ENCODE measurements at places on chromosomes 3 and 15.

- no peak for DNase-seq
These were observed 15.0 kb upstream of the FAM174B start for GRCh38 chr15:92670621-92671020.

DNA sequence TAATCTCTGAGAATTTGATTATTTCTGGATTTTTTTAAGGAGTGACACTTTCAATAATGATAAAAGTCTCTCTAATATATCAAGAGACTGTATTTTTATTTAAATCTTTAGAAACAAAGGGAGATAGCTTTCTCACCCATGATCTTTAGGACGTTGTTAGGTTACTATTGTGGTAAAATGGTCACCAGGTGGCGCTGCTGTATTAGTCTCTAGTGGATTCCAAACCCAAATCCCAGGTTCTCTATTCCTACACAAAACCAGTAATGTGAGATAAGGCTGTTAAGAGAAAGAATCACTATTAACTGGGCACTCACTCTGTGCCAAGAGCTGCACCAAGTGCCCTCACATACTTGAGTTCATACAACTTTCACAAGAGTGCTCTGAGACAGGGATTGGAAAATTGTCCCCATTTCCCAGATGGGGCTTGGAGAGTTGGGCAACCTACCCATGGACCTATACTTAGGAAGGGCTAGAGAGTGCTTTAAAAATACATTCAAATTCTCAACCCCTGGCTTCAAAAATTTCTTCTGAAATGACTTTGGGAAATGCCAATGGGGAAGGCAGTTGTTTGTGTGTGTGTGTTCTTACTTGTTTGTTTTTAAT is 593.4 kb upstream of the TGFBR2 start:
- DNase-seq: no peak

DNA sequence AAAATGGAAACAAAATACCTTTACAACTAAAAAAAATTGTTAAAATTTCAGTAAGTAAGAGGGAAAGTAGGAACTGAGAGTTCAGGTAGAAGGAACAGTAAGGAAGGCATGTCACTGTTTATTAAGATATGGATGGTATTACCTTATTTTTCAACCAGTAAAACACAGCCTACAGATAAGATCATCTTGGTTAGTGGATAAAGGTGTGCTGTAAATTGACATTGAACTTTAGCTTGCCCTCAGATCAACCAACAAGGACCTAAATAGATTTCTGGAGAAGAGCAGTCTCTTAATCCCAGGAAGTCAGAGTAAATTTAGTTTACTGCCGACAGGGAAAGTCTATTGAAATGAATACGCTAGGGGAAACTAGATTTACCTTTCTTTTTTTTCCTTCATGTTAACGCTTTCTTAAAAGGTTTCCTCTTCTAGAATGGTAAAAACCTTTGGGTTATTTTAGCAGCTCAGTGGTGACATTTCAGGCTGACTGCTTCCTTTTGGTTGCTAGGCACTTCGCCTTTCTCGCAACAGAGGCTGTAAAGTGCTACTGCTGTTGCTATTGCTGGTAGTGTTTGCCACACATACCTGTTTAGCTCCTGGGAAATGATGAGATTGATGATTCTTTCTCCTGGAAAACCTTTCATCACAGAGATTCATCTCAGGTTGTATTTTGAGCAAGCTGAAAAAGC is 12.9 kb downstream of the DZIP3 start:
- DNase-seq: no peak

DNA sequence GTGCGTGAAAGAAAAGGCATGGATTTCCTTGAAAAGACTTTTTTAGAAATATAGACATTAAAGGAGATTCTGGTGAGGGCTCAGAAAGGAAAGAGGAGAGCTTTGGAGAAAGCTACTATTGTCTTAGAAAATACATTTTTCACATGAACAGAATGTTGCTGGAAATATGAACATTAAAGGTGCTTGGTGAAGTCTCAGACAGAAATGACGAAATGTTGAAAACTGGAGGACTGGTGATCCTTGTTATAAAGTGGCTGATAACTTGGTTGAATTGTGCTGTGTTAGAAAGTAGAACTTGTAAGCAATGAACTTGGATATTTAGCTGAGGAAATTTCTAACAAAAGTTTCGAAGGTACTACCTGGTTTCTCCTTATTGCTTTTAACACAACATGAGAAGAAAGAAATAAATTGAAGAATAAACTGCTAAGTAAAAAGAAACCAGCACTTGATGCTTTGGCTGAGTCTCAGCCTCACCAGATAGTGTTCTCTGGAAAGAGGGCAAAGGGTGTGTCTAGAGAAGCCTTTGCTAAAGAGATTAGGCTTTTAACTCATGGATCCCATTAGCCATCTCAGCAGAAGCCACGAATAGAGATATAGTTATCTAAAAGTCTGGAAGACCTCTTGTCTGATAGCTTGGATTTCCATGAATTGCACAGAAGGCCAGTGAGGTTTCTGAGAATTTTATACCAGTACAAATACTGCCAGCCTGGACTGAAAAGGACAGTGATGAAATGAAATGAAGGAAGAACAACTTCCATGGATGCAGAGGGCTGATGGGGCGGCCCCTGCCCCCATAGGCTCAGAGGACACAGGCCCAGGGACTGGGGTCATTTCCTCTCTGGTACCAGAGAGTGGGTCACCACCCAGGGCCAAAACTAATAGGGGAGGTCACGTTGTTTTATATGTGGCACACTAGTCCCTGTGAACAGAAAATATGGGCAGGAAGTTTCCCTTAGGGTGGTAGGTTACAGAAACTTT is 91.5 kb downstream of the RPL22L1 start:
- no peak for DNase-seq

GRCh38 chr3:23068016-23068728 is 135.0 kb upstream of the UBE2E2 start:
- DNase-seq: no peak

DNA sequence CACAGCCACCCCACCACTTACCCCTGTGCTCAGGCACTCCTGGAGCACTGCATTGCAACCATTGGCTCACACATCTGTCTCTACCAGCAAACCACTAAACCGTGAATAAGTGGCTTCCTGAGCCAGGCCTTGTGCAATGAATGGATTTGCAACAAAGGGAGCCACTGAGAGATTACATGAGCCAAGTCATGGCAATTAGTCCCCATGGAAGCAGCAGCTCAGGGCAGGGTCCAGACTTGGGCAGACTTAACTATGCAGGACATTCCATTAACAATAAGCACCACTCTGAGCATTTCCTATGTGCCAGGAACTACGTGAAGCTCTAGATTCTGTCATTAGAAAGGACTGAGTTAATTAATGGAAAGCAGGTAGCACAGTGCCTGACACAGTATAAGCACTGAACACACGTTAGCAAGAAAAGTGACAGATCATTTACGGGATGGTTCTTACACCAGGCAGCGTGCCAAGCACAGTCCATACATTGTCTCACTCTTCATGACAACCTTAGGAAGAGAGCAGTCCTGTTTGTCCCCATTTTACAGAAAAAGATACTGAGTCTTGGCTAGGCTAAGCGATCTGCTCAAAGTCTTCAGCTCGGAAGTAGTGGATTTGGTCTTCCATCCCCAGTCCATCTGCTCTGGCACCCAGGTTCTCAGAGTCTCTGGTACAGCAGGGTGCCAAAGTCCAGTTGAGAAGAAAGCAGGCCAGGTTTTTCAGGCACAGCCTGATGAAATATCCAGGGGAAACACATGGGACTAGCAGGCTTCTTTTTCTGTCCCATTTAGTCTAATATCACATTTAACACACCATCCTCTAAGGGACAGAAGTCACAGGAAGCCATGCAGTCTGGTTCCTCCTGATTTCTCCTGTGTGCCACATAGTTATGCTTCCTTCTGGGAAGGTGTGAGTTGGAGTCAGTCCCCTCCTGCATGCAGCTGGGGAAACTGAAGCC is 44.1 kb downstream of the LIPC start:
- no peak for DNase-seq

DNA sequence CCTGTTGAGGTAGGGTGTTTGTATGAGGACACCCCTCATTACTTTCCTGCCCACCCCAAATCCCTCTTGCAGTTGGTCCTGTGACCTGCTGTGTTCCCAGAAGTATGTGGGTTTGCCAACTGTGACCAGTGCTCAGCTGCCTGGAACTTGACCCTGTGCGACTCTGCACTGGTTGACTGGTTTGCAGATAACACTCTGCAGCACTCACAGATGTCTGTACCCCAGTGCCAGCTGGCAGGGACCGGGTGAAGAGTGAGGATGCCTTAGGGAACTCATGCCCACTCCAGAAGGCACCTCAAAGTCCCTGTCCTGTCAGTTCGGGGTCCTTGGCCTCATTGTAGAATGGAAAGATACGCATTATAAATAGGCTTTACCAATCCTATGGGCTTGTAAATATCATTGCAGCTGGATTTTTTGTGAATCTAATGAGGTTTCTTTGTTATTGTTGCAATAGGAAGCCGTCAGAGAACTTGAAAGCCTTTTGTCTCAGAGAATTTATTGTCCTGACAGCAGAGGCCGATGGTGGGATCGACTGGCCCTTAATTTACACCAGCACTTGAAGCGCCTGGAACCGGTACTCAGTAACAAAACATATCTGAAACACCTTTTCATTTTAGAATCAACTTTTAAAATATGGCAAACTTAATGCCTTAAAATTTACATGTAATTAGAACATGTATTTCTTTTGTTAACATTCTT is 18.2 kb downstream of the FAN1 start:
- no peak for DNase-seq

DNA sequence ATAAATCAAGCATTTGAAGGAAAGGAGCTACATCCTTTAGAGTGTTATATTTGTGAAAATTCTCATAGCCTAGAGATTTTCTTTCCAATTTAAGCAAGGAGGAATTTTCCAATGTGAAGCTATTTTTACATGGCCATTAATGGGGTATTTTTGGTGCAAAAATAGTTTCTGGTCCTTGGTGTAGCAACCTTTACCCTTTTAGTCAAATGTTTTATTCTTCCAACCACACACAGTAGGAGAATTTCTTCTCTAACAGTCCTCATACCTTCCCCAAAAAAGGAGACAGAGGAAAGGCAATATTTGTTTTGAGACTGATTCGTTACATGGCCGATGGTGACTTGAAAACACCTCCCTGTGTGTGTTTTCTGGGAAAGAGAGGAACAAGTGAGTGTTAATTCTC is 261.2 kb downstream of the PTPRG start:
- DNase-seq: no peak

GRCh38 chr15:72306211-72306785 is 13.7 kb downstream of the CELF6 start:
- DNase-seq: peak; percentile 11

DNA sequence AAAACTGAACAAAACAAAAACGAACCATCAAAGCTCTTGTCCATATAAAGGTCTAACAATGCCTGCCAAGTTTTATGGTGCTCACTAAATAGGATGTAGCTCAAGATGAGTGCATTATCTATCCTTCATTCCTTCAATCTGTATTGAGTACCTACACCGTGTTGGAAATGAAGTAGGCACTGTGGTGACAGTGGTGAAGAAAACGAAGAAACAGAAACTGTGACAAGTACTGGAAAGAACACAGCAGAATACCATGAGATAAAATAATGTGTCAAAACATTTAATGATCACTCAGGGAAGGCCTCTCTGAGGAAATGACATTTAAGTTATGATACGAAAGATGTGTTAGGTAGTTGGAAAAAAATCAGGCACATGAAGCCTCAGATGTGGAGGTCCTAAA is 36.2 kb downstream of the CBLB start:
- no peak for DNase-seq

GRCh38 chr15:28986108-28986507 is 100.3 kb downstream of the APBA2 start:
- no peak for DNase-seq

GRCh38 chr3:118304557-118304956 is 730.1 kb downstream of the IGSF11 start:
- DNase-seq: no peak

GRCh38 chr3:28022916-28023315 is 218.5 kb upstream of the CMC1 start:
- DNase-seq: no peak

GRCh38 chr3:60877188-60877587 is 374.1 kb downstream of the FHIT start:
- DNase-seq: no peak

GRCh38 chr3:71515636-71516365 is 67.7 kb downstream of the FOXP1 start:
- no peak for DNase-seq

DNA sequence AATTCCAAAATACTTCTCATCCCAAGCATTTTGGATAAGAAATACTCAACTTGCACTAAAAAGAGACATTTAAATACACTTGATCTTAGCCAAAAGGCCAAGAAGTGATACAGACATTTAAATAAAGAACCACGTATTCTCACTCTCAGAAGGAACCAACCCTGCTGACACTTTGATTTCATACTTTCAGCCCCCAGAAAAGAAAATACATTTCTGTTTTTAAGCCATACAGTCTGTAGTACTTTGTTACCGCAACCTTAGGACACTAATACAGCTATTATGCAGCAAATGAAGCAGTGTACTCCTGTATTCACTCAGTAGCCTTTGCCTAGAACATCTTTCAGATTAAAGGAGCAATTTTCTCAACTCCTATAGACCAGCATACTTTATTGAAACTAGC is 86.7 kb downstream of the TBC1D5 start:
- DNase-seq: no peak

DNA sequence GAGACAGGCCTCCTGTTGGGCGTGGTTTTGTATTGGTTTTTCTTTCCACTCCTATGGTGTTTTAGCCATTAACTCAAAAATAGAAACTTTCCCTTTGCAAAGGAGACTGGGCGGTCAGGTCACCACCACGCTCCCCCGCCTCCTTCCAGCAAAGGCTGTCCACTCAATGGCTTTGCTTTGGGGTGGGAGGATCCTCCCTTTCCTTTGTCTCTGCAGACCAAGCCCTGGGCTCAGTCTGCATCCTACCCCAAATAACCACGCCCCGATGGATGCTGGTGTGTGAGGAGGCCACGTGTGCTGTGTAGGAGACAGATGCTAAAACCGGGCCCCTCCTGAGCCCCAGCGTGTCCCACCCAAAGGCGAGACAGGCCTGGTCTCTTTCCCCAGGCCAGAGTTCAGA is 68.5 kb downstream of the GRIP2 start:
- DNase-seq: no peak

DNA sequence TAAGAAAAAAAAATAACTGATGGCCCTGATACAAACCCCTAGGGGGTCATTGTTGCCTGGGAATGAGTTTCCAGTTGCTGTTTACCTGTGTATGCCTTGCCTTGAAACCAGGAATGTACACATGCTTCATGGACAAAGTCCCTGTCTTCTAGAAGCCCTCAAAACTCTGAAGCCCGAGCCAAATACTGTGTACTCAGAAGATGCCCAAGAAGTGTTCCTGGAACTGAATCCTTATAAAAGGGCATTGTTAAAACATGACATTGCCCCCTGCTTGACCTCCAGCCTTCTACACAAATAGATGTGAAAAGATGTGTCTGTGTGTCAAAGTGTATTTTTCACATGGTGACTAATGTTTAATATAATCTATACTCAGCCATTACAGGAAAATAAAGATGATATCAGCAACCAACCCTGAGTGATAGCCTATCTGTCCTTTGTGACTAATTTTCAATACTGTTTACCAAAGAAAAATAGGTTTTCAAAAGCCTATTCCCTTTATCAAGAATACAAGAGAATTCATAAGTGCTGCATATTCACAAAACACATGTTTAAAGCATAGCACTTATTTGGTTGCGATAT is 325.9 kb downstream of the MECOM start:
- no peak for DNase-seq
